ENCODE measurements at places on chromosomes 2 and 18. TPM values are rescaled to one million over a fixed set of nuclear protein-coding genes. Genes with fewer than 3 reads are reported as not detected.

The UGT1A1 gene
- polyA plus RNA-seq: 0.17 TPM

GRCh38 chr2:119760237-119760955 lies 674 bp downstream of the PTPN4 start:
- H3K4me1 ChIP-seq: peaks cover 39% of the 10 kb centered on the region
- no peaks in the 10 kb centered on the region for H3K27me3 ChIP-seq
- H3K36me3 ChIP-seq: no peaks in the 10 kb centered on the region
- peak; percentile 27 for DNase-seq
- peak overlapping the region; percentile 90 for H3K27ac ChIP-seq

The GNLY gene
- 2.3 TPM for polyA plus RNA-seq

The TLX2 gene
- polyA plus RNA-seq: not detected

GRCh38 chr2:28339516-28340175 lies 53.0 kb upstream of the FOSL2 start:
- no peak overlapping the region for H3K4me3 ChIP-seq
- peak overlapping the region; percentile 44 for H3K27ac ChIP-seq
- H3K4me1 ChIP-seq: peaks cover 3% of the 10 kb centered on the region
- no peak for DNase-seq

The CRYBA2 gene
- 0.22 TPM for polyA plus RNA-seq

DNA sequence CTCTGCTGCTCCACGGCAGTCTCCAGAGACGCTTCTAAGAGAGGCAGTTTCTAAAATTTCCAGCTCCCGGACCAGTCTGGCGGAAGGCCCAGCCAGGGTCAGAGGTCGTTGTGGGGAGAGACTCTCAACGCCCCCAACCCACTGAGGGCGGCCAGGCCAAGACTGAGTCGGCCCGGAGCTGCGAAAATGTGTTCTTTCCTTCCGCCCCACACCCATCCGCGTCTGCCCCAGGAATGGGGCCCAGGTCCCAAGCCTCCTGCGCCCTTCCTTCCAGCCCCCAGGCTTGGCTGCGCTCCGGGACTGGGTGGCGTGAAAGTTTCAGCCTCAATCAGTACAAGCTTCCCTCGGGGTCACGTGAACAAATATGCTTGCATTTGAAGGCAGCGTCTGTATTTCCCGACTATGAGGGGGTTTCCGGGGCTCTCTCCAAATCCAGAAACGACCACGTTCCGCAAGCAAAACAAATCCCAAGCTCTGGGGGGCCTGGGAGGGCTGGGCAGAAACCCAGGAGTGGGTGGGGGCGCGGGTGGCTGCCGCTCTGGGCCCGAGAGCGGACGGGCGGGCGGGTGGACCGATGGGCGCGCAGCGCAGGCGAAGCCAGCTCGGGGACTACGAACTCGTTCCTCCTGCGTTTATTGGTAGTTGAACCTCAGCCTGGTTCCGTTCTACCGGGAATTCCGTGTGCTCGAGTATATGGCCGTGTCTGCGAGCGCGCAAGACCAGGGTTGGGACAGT lies 3.3 kb downstream of the HOXD3 start:
- H3K36me3 ChIP-seq: no peaks in the 10 kb centered on the region
- peaks cover 14% of the 10 kb centered on the region for H3K4me1 ChIP-seq
- peaks cover 100% of the 10 kb centered on the region for H3K27me3 ChIP-seq
- no peak for DNase-seq
- no peak overlapping the region for H3K27ac ChIP-seq

DNA sequence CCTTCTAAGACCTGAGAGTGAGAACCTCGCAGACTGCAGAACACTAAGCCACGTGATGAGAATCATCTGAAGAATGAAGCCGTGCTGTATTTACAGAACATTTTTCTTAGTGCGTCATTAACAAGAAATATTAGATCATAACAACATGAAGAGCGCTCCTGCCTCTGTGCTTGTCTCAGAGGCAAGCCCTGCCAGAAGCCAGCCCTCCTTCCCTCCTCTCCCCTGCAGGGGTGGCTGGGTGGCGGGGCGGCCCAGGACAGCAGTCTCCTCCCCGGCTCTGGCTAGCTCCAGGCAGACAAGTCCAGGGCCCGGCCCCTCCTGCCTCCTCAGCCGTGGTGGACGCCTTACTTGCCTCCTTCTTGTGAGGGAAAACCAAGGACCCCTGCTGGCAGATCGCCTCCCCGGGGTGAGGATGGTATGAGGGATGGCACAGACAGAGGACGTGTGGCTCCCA lies 262.7 kb downstream of the TWIST2 start:
- no peaks in the 10 kb centered on the region for H3K36me3 ChIP-seq
- H3K4me3 ChIP-seq: no peak overlapping the region
- no peaks in the 10 kb centered on the region for H3K27me3 ChIP-seq

The GPAT2 gene
- polyA plus RNA-seq: 3.0 TPM

The KCMF1 gene
- 43.3 TPM for polyA plus RNA-seq

- H3K4me3 ChIP-seq: peak overlapping the region; percentile 6
- H3K36me3 ChIP-seq: no peaks in the 10 kb centered on the region
- DNase-seq: no peak
- H3K27me3 ChIP-seq: no peaks in the 10 kb centered on the region
These were observed 50.4 kb downstream of the PLEKHA3 start for GRCh38 chr2:178530625-178531142.

DNA sequence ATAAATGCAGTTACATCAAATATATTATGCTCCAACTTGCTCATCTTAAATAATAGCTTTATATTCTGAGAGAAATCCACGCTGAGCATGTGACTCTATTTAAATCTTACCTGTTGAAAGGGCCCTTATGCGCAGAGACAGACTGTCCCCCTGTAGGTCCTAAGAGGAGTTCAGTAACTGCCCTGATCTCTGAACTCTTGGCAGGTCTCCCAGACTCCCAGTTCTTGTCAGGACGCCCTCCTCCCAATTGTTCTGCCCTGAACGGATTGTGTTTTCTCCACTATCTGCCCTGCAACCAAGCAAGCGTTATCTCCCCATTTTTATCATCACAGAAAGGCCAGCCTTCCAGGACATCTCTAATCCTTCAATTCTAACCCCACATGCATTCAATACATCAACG lies 954.6 kb downstream of the TSN start:
- H3K4me1 ChIP-seq: no peaks in the 10 kb centered on the region
- no peak overlapping the region for H3K27ac ChIP-seq
- no peaks in the 10 kb centered on the region for H3K36me3 ChIP-seq
- no peaks in the 10 kb centered on the region for H3K27me3 ChIP-seq

GRCh38 chr2:238716171-238716570 lies 131.7 kb upstream of the TWIST2 start:
- no peak overlapping the region for H3K27ac ChIP-seq
- DNase-seq: no peak
- peaks cover 16% of the 10 kb centered on the region for H3K27me3 ChIP-seq
- no peaks in the 10 kb centered on the region for H3K4me1 ChIP-seq
- H3K36me3 ChIP-seq: no peaks in the 10 kb centered on the region

DNA sequence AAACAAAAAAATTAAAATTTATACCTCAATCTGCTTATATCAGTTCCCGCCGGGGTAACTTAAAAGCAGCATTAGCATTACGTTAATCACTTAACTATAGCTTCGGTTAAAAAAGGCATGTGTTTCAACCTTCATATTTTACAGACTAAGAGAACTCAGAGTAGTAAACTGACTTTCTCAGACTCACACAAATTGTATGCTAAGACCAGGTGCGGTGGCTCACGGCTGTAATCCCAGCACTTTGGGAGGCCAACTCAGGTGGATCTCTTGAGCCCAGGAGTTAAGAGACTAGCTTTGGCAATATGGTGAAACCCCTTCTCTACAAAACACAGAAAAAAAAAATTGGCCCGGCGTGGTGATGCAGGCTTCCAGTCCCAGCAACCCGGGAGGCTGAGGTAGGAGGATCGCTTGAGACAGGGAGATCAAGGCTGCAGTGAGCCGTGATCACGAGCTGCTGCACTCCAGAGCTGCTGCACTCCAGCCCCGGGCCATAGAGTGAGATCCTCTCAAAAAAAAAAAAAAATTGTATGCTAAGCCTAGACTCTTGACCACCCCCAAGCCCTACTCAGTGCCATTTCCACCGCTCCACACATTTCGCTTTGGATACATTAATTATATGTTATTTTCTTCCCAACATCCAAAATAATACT lies 2.4 kb downstream of the HNRNPLL start:
- DNase-seq: no peak
- no peaks in the 10 kb centered on the region for H3K27me3 ChIP-seq
- H3K36me3 ChIP-seq: no peaks in the 10 kb centered on the region
- peak overlapping the region; percentile 98 for H3K27ac ChIP-seq
- peaks cover 71% of the 10 kb centered on the region for H3K4me1 ChIP-seq

DNA sequence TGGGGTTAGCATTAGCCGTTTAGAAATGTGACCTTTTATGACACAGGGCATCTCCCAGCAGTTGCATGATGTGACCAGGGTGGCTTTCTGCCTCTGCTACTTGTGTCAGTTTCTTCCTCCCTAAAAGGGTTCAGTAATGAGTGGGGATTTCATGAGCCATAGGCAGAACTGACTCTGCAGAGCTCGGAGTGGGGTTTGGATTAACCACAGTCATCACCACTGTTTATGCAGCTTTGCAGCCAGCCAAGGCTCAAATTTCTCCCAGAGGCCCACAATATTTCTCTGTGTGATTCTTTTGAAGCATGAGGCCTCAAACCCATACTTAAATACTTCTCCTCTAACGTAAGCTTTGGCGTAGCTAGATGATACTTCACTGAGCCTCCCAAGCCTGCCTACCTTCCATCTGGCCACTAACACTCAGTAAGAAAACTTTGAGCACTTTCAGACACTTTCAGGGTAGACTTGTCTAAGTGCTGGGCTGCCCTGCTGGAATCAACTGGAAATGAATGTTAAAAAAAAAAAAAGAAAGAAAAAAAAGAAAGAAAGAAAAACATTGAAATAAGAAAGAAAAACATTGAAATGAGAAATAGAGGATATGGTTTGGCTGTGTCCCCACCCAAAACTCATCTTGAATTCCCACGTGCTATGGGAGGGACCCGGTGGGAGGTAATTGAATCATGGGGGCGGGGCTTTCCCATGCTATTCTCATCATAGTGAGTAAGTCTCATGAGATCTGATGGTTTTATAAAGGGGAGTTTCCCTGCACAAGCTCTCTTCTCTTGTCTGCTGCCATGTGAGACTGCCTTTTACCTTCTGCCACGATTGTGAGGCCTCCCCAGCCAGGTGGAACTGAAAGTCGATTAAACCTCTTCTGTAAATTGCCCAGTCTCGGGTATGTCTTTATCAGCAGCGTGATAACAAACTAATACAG lies 11.5 kb upstream of the LAPTM4A start:
- no peaks in the 10 kb centered on the region for H3K4me1 ChIP-seq
- H3K36me3 ChIP-seq: no peaks in the 10 kb centered on the region
- H3K4me3 ChIP-seq: no peak overlapping the region

- H3K4me3 ChIP-seq: no peak overlapping the region
- peaks cover 7% of the 10 kb centered on the region for H3K4me1 ChIP-seq
- DNase-seq: no peak
- no peak overlapping the region for H3K27ac ChIP-seq
- no peaks in the 10 kb centered on the region for H3K27me3 ChIP-seq
These were observed 394.9 kb upstream of the TRIB2 start for GRCh38 chr2:12321886-12322285.

GRCh38 chr2:85772019-85772745 lies 18.4 kb downstream of the ATOH8 start:
- H3K27ac ChIP-seq: peak overlapping the region; percentile 60
- DNase-seq: peak; percentile 98
- H3K4me3 ChIP-seq: no peak overlapping the region
- peaks cover 10% of the 10 kb centered on the region for H3K27me3 ChIP-seq

DNA sequence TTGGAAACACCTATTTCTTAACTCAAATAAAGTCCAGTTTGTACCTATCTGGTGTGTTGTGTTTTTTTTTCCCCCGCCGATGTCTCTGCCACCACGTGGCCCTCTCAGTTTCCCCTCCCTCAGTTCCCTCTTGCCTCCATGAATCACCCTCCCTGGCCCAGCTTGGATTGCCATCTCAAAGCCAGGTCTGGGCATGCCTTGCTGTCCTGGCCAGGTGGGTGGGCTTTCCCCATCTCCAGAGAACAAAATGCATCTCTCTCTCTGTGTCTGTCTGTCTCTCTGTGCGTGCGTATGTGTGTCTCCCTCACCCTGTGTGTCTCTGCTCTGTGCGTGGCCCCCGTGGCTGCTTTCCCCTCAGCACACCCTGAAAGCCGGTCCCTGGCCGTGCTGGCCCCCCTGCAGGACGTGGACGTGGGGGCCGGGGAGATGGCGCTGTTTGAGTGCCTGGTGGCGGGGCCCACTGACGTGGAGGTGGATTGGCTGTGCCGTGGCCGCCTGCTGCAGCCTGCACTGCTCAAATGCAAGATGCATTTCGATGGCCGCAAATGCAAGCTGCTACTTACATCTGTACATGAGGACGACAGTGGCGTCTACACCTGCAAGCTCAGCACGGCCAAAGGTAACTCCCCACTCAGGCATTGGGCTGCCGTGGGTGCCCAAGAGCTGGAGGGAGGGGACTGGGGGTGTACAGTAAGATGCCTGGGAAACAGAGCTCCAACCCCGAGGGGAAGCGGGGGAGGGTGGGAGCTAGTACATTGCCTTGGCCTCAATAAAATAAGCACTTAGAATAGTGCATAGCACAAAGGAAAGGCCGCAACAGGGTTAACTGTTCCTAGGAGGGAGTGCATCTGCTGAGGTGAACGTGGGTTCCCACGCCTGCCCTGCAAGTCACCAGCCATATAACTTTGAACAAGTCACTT lies 31.6 kb upstream of the GMPPA start:
- H3K36me3 ChIP-seq: no peaks in the 10 kb centered on the region
- H3K27ac ChIP-seq: no peak overlapping the region
- no peak overlapping the region for H3K4me3 ChIP-seq
- DNase-seq: no peak
- H3K4me1 ChIP-seq: no peaks in the 10 kb centered on the region
- peaks cover 13% of the 10 kb centered on the region for H3K27me3 ChIP-seq

- no peaks in the 10 kb centered on the region for H3K36me3 ChIP-seq
- H3K27ac ChIP-seq: no peak overlapping the region
- no peaks in the 10 kb centered on the region for H3K4me1 ChIP-seq
- no peak overlapping the region for H3K4me3 ChIP-seq
- DNase-seq: no peak
These were observed 29.0 kb upstream of the DNAJC27 start for GRCh38 chr2:25000503-25001324.

DNA sequence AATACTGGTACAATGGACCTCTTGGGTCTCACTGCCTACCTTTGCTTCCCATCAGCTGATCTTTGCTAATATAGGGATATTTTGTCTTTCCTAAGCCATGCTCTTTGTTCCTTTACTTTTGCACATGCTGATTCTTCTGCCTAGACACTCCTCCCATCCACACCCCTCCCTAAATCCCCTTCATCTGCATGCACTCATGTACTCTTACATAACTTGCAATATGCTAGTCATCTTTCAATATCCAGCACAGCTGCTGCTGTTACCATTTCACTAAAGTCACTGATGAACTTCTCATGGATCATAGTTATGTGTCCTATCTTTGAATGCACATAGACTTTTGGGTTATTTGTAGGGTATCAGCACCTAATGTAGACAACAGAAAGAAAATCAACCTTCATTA lies 18.5 kb upstream of the DTNA start:
- H3K27me3 ChIP-seq: no peaks in the 10 kb centered on the region
- no peak for DNase-seq
- no peaks in the 10 kb centered on the region for H3K36me3 ChIP-seq
- no peak overlapping the region for H3K4me3 ChIP-seq
- H3K27ac ChIP-seq: no peak overlapping the region
- H3K4me1 ChIP-seq: no peaks in the 10 kb centered on the region

GRCh38 chr2:235860111-235860510 lies 308.1 kb downstream of the GBX2 start:
- DNase-seq: no peak
- no peaks in the 10 kb centered on the region for H3K27me3 ChIP-seq
- H3K4me1 ChIP-seq: no peaks in the 10 kb centered on the region
- no peak overlapping the region for H3K27ac ChIP-seq
- no peaks in the 10 kb centered on the region for H3K36me3 ChIP-seq

The DNAJC5G gene
- polyA plus RNA-seq: 0.35 TPM
